ENCODE measurements at places on chromosomes 1 and 21.

GRCh38 chr1:150142083-150142482 lies 7.6 kb upstream of the PLEKHO1 start:
- DNase-seq = no peak

DNA sequence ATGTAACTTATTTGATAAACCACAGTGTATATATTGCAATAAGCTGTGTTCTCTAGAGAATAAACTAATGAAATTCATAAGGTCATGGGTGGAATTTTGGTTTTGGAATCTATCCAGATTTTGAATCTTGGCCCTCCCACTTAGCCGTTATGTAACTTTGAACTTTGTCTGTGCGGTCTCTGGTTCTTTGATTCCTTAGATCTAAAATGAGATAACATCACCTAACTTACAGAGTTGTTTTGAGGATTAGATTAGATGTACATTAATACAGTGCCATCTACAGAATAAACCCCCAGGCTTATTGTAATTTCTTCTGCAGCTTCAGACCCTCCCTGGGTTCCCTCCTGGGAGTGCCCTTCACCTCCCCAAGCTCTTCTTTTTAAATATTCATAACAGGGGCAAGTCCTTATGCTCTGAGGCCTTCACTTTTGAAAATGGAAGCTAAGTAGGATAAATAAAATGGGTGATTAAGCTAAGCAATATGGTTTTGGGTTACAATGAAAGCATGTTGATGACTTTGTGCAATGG lies 124.3 kb downstream of the ATG4C start:
- DNase-seq = no peak

DNA sequence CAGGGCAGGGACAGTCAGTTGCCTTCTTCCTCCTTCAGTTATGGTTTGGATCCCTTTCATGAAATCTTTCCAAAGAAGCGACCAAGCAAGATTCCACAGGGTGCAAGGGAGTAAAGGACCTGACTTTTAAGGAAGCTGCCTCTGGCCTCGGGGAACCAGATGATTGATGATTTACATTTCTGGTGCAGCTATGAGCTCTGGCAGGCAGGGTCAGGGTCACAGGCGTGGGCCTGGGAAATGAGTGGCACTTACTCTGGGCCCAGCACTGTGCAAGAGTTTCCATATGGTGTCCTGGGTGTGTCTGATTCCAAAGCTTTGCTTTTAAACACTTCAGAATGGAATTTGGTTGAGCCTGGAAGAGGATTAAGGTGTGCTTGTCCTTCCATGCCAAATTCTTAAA lies 7.2 kb upstream of the CRABP2 start:
- no peak for DNase-seq

- DNase-seq = no peak
Observed at GRCh38 chr1:186754542-186755145, 74.1 kb upstream of the PLA2G4A start.

DNA sequence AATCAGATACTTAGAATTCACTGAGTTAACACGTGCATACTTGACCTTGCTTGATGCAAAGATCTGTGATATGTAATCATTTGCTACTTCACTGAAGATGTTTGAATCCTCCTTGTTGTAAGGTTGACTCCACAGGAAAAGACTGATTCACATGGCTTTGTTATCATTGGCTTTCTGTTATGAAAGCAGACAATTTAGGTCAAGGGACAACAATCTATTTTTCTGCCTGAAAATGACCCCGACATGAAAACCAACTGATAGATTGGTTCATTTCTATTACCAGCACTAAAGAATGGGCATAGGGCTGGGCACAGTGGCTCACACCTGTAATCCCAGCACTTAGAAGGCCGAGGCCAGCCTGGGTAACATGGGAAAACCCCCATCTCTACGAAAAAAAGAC lies 546.9 kb downstream of the SMYD3 start:
- no peak for DNase-seq

DNA sequence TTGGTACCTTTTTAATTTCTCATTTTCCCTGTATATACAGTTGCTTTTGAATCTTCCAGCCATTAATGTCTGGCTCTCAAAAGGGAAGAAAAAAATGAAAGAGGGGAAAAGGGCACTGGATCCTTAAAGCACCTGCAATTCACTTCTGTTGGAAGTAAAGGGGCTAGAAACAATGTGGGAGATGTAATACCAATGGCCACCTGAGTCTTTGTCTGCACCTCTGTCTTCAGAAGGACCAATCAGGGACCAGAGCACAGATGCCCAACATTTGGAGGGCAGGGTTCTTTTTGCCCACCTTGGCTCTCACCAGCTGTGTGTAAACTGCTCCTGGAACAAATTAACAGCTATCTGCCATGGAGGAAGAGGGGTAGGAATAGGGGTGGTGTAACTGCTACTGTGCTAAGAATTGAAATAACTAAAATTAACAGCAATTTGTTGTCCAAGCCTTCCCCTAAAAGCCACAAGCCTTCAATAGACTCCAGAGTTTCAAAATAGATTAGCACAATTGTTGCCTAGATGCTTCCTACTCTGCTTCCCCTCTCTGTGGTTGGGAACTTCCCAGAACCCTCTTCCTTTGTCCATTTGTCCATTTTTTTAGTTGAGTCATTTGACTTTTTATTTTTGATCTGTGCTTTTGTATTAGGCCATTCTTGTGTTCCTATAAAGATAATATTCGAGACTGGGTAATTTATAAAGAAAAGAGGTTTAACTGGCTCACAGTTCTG lies 11.5 kb upstream of the LRRC8B start:
- no peak for DNase-seq

DNA sequence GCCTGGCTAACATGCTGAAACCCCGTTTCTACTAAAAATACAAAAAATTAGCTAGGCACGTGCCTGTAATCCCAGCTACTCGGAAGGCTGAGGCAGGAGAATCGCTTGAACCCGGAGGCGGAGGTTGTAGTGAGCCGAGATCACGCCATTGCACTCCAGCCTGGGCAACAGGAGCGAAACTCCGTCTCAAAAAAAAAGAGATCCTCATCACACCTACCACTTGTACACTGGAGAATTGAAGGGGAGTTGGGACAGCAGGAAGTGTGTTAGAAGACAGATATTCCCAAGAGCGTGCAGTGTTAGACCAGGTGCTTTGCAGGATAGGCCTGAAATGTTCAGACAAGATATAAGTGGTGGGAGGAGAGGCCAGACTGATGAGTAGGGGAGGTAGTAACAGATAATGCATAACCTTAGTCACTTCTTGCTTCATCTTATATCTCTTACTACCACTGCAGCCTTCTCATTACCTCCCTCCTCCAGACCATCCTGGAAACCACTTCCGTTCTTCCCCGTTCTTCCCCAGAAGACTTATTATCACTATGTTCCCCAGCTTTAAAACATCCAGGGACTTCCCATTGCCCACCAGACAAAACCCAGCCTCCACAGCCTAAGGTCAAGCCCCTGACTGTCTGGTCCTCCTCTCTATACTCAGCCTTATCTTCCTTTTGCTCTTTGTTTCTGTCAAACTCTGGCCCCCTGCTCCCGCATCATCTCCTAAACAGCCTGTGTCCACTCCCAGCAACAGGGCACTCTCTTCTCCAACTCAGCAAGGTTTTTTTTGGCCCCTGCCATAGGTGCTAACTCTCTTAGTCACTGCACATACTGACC lies 21.3 kb downstream of the FAM20B start:
- DNase-seq = no peak

DNA sequence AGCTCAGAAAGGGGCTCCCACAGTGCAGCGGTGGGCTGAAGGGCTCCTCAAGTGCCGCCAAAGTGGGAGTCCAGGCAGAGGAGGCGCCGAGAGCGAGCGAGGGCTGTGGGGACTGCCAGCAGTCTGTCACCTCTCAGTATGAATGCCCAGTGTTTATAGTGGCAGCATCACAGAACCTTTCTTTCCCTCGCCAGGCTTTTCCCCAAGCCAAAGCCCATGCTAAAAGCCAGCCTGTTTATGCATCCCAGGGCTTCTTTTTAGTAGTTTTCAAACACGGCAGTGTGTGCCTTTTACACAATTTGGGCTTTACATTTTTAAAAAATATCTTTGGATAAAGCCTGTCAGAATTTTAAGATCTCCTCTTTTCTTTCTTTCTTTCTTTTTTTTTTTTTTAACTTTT lies 70.6 kb downstream of the CENPF start:
- DNase-seq = no peak
